ENCODE measurements at places on chromosomes 2 and 18.
A peak's percentile ranks its signal among the peaks of the same experiment; 100 is the strongest.

DNA sequence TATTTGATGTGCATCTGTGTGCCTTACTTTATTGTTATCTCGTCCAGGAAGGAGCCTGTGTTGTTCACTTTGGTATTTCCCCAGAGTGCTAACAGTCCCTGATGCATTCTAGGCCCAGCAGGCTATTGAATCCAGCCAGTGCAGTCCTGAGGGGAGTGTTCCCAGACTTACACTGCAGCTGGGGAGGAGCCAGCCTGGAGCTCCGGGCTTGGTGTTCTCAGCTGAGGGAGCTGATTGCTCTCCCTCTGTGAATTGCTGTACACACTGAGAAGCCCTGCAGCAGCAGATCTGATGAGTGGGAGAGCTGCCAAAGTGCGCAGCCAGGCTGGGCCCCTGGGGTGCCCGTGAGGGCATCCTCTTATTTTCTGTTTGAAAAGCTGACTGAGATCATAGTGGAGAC, 159.2 kb downstream of the GALNT3 start:
- peak; percentile 56 for DNase-seq

DNA sequence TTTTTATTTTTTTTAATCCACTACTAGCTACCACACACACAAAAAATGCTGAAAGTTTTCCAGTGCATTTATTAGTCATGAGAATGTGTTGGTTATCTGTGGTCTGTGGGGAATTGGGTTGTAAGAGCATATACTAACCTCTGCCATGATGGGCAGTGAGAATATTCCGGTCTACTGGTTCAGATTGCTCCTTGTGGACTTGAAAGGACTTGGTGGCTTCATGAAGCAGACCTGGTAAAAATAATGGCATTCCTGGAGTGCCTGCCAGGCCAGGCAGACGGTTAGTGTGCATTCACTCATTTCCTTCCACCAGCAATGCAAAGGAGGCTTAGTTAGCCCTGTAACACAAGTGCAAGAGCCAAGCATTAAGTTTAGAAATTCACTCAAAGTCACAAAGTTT, 150.8 kb downstream of the THSD7B start:
- no peak for DNase-seq

GRCh38 chr2:181785691-181786344, 105.5 kb upstream of the NEUROD1 start:
- DNase-seq: no peak

DNA sequence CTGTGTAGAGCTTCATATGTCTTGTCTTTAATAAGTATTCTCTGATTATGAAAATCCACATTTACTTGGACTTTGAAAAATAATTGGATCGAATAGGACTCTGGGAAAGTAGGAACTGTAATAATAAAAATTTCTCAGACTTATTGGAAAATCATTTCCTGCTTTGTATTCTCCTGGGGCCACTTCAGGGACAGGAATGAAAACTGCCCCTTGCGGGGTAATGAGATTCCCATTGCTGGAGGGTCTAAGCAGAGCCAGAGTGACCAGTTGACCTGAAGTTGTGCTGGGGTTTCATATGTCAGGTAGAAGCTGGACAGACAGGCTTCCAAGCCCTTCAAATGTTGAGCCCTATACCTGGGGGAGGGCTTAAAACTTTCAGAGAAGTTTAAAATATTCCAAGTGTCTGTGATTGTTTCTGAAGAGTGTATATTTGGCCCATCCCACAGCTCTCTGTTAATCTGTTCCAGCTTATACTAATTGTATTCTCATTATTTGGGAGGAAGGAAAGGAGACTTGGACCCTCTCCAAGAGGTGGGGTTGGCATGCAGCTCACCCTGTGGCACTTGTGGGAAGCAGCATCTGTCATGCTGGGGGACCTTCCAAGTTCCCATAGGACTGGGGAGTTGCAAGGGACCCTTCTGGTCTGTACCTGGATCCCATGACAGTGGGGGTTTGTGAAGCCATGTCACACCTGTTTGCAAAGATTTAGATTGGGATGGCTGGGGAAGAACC, 268.7 kb upstream of the ATP5MC3 start:
- DNase-seq: no peak

GRCh38 chr2:240372101-240372500, 63.4 kb upstream of the GPC1 start:
- no peak for DNase-seq

- no peak for DNase-seq
Observed at GRCh38 chr2:177020524-177021119, 192.0 kb upstream of the HNRNPA3 start.

DNA sequence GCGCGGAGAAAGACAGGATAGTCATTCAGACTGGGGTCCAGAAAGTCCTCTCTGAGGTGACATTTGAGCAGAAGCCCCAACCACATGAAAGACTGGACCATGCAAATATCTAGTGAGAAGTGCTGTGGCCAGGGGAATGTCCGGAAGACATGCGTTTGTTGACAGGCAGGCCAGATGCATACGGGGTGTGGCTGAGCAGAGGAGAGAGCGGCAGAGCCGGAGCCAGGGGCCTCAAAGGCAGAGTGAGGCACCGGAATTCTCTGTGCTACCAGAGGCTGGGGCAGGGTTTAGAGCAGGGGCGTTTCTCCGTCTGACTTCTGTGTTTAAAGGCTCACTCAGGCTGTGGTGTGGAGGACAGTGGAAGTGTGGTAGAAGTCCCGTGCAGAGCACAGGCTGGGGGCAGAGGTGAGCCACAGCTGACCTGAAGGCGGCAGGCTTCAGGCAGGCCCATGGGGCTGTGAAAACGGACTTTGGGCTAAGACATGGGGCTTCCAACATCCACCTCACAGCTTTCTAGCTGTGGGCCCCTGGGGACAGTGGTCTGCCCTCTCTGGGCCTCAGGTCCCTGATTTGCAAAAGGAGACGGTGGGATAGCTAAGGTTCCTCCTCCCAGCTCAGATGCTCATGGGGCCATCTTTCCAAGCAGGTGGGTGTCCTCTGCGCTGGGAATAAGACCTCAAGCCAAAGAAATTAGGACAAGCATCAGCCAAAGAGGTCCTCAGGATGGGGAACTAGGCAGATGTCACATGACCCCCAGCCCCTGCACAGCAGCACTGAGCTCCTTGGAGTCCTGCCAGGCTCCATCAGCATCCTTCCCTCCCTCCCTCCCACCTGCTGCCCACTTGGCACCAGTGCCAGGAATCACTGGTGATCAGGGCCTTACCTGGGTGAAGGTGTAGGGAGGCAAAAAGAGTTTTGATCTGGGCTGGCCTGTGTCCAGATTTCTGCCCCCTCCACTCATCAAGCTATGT, 11.2 kb downstream of the RUFY4 start:
- DNase-seq: no peak

DNA sequence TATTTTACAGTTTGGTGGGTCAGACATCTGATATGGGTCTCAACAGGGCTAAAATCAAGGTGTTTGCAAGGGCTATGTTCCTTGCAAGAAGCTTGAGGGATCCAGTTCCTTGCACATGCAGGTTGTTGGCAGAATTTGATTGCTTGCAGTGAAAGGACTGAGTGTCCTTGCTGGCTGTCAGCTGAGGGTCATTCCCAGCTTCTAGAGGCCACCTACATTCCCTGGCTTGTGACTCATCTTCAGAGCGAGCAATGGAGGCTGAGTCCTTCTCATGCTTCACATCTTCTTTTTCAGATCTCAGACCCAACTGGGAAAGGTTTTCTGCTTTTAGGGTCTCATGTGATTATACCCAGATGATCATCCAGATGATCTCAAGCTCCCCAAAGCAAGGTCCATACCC, 12.4 kb downstream of the MEX3C start:
- DNase-seq: no peak

DNA sequence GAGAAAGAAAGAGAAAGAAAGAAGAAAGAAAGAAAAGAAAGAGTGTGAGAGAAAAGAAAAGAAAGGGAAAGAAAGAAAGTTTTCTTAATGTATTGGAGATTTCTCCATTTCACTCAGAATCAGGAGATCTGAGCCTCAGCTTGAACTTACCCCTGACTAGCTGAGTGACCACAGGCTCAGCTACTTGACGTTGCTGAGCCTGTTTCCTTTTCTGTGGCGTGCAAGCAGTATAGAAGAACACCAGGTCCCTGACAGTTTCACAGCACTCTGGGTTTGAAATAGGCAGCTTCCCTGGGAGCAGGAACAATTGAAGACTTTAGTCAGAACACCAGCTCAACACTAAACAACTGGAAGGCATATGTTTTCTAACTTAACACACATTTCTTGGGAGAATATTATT, 44.7 kb downstream of the MARCO start:
- no peak for DNase-seq

DNA sequence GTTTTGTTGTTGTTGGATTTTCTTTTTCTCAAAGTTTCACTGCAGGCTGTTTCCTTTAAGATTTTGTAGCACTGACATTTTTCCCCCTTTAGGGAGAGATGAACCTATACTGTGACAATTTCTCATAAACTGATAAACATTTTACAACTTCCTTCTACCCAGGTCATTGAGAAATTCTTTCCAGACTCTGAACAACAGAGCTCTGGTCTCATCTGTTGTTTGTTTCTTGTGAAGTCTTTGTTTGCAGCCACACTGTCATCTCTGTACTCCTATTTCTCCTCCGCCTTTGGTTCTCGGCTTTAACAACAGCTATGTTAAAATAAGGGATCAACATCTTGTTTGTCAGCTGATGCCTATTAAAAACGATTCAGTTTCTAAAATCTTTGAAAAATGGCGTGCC, 167.6 kb downstream of the VWC2L start:
- DNase-seq: no peak
